ENCODE measurements at places on chromosomes 2 and 18.

- DNase-seq = no peak
Observed at GRCh38 chr18:69586537-69586936, 185.8 kb downstream of the DOK6 start.

DNA sequence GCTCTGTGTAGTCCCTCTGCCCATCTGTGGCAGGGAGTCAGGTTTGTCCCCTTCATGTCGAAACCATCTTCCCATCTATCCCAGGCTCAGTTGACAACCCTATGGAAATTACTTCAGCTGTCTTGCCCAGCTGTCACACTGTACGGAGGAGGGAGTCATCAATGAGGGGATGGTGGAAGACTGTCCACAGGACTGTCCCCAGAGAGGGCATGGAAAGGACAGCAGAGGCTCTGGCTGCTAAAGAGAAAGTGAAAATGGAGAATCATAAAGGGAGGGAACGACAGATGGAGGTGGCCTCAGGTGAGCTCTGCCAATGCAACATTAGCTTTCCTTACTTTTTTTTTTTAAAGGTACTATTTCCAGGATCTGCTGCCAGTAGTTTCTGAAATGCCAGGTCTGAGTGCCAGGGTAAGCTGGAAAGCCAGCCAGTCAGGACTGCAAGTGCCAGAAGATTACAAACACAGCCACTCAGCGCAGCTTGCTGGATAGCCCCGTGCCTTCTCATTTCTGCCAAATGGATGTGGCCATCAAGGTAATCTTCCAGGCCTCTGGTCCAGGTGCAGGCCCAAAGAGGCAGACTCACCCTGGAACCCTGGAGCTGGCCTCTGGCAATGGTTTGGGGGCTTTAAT, 192.8 kb downstream of the AGPS start:
- no peak for DNase-seq

- no peak for DNase-seq
Observed at GRCh38 chr18:35282353-35282752, 7.7 kb downstream of the ZSCAN30 start.

DNA sequence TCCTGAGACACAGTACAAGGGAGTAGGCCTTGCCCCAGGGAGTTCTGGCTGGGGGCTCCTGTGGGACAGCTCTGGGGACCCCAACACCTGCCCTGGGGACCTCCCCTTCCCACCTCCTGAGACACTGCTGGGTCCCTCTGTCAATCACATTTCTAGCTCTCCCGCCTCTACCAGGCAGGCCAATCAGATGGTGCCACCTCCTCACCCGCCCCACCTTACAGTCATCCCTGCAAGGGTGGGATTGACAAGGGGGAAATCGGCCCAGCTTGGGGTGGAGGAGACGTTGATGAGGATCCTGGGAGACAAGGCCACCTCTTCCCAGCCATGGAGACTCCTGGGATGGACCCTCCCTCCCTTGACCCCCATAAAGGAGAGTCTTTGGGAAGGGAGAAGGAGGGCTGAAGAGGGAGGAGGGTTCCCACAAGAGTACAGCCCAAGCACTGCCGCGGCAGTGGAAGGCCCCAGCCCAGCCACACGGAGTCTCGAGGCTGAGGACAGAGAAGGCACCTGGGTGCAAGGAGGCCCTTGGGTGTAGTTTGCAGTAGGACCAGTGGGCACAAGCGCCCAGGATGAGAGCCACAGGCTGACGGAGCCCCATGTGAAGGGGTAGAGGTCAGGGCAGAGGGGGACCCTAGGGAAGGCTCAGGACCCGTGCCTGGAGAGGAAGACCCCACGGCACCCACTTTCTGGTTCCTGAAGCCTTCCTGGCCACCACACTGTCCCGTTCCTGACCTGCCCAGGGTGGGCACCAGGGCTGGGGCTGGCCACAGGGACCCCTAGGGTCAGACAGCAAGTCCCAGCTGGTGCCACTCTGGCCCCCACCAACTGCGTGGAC, 109.9 kb upstream of the OTOS start:
- no peak for DNase-seq

- no peak for DNase-seq
Observed at GRCh38 chr2:10004401-10004800, 38.9 kb upstream of the KLF11 start.

GRCh38 chr2:215841175-215841816, 172.1 kb downstream of the MREG start:
- DNase-seq = no peak

- no peak for DNase-seq
Observed at GRCh38 chr18:78861706-78862105, 117.9 kb upstream of the SALL3 start.

DNA sequence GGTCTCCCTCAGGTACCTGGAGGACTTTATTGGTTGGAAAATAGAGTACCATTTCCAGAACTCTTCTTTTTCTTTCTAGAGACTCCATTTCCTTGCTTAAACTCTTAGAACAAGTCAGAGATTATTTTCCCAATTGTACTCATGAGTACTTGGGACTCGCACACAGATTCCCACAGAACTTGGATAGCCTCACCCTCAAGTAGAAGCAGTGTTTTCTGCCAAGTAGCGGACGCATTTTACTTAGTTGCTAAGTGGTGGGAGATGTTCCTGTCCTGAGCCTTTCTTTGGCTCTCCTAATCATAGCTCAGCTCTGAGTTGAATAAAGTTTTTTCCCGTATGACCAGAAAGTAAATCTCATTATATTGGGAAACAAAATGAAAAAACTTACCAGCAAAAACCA, 17.2 kb downstream of the SLC30A3 start:
- no peak for DNase-seq

DNA sequence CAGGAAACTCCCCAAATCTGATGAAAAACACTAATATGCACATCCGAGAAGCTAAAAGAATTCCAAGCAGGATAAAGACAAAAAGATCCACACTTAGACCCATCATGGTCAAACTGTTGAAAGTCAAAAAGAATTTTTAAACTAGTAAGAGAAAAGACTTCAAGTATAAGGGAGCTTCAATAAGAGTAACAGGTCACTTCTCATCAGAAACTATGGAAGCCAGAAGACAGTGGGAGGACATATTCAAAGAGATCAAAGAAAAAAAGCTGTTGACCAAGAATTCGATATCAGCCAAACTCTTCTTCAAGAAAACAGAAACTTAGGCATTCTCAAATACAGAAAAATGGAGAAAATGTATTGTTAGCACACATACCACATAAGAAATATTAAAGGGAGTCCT, 50.4 kb downstream of the ZC3H8 start:
- no peak for DNase-seq

GRCh38 chr2:106885329-106885728, 638 bp downstream of the ST6GAL2 start:
- DNase-seq = no peak

GRCh38 chr2:134842930-134843490, 4.6 kb downstream of the ACMSD start:
- DNase-seq = no peak

GRCh38 chr2:53473775-53474311, 293.8 kb upstream of the CHAC2 start:
- DNase-seq = no peak

DNA sequence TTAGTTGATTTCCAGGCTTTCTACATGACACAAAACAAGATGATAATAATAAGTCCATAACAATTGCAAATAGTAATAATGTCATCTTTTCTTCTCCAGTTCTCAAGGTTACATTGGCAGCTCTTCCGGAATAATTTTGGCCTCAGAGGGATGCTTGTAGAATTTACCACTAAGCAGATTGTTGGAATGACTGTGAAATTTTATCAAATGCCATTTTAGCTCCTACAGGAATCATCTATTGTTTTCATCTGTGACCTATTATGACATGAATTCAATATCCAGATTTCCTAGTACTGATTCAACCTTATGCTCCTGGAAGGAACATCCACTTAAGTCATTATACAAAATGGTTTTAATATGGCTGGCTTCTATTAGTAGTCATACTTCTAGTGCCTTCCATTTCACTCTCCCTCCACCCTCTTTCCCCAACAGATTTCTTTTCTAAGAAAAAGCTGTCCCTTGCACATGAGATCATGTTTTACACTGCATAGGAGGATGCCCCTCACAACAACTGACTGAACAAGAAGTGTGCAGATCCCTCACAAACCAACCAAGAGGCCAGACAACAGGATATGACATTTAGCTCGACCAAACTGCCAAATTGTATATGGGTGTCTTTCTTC, 200.0 kb downstream of the DNER start:
- no peak for DNase-seq

- no peak for DNase-seq
Observed at GRCh38 chr2:37630301-37630700, 41.1 kb downstream of the CDC42EP3 start.

DNA sequence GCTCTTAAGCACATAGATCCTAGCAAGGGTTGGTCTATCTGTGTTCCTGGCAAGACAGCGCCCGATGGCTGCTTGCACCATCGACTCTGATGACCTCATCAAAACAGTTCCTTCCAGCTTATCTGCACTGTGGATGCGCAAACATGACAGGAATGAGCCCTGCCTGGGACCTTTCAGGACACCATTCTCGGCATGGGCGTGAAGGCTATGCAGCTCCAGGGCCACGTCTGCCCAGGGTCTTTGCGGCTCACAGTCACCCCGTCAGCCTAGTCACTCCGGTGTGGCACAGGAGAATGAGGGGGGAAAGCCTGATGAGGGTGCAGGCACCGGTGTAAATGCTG, 147.8 kb upstream of the TWIST2 start:
- no peak for DNase-seq

DNA sequence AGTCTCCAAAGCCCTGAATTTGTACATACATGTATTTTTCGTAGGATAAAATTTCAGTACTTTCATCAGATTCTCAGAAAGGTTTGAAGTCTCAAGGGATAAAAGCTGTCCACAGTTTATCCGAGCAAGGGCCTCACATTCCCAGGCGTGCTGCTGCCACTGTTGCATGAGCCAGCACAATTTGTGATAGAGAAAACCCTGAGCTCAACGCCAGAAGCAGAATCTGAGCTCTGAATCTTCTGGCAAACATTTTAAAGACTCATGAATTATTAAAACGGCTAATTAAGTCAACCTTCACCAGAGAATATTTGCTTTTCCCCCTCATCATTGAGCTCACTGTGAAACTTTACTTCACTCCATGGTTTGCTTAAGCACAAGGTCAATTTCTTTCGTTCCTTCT, 38.5 kb upstream of the STPG4 start:
- no peak for DNase-seq

GRCh38 chr2:234421-234820, 29.4 kb downstream of the SH3YL1 start:
- no peak for DNase-seq

- peak; percentile 40 for DNase-seq
Observed at GRCh38 chr2:27095745-27096651, 9.4 kb downstream of the KHK start.

- DNase-seq = no peak
Observed at GRCh38 chr2:240301256-240301795, 134.1 kb upstream of the GPC1 start.

- no peak for DNase-seq
Observed at GRCh38 chr2:24451805-24452501, 39.1 kb upstream of the NCOA1 start.

- no peak for DNase-seq
Observed at GRCh38 chr2:151071906-151072305, 189.8 kb downstream of the RBM43 start.

GRCh38 chr2:98568161-98568956, 40.0 kb downstream of the COA5 start:
- no peak for DNase-seq

DNA sequence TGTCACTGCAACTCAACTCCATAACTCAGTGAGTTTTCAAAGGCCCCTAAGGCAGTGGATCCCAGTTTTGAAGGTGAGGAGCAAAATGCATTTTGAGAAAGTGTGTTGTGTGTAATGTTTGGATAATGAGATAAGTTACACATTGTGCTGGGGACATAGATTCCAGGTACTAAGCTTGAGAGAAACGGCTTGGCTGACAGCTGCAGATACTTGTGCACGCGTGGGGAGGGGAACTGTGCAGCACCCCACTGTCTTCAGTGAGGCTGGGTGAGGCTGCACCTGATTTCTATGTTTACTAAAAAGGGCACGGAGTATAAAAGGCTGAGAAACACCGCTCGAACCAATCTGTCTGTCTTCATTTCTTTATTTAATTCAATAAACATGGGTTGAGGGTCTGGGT, 254.0 kb upstream of the COPS8 start:
- DNase-seq = no peak

DNA sequence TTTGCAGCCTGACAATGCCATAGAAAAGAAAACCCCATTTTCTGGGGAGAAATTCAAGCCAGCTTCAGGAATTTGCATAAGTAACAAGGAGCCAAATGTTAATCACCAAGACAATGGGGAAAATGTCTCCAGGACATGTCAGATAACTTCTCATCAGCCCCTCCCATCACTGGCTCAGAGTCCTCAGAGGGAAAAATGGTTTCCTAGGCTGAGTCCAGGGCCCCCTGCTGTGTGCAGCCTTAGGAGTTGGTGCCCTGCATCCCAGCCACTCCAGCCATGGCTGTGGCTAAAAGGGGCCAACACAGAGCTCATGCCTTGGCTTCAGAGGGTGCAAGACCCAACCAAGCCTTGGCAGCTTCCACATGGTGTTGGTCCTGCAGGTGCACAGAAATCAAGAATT, 63.7 kb upstream of the FANCL start:
- DNase-seq = no peak

- DNase-seq = no peak
Observed at GRCh38 chr2:28209261-28209691, 183.4 kb upstream of the FOSL2 start.

GRCh38 chr2:41791523-41791922, 256.3 kb upstream of the PKDCC start:
- no peak for DNase-seq

GRCh38 chr2:177806025-177806424, 266.6 kb downstream of the PDE11A start:
- DNase-seq = no peak

- no peak for DNase-seq
Observed at GRCh38 chr2:218858138-218858445, 1.5 kb upstream of the WNT6 start.

DNA sequence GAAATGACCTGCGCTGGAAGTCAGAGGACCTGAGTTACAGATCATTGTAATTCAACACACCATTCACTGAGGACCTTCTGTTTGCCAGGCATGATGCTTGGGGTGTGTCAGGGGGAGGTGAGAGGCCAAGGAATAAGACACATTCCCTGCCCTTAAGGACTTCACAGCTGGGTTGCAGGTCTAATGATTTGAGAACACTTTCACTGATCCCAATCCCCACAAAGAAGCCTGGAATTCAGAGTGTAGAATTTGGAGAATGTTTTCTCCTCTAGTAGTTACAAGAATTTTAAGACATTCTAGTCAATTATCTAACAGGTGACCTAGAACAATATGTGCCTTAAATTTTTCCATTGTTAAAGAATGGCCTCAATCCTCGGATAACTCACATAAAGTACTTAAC, 322.4 kb downstream of the TNS1 start:
- DNase-seq = no peak

GRCh38 chr2:71069376-71069775, 928 bp downstream of the NAGK start:
- DNase-seq = no peak

Measured in bone marrow (tissue), 2 donors.